T-helper 17 cell (primary cell): ENCODE measurements at places on chromosomes 7 and 10.

- no peak for DNase-seq
Measured at GRCh38 chr10:1187151-1187854, 131.1 kb downstream of the WDR37 start.

GRCh38 chr10:35271086-35271858, 65.0 kb upstream of the CCNY start:
- no peak for DNase-seq

DNA sequence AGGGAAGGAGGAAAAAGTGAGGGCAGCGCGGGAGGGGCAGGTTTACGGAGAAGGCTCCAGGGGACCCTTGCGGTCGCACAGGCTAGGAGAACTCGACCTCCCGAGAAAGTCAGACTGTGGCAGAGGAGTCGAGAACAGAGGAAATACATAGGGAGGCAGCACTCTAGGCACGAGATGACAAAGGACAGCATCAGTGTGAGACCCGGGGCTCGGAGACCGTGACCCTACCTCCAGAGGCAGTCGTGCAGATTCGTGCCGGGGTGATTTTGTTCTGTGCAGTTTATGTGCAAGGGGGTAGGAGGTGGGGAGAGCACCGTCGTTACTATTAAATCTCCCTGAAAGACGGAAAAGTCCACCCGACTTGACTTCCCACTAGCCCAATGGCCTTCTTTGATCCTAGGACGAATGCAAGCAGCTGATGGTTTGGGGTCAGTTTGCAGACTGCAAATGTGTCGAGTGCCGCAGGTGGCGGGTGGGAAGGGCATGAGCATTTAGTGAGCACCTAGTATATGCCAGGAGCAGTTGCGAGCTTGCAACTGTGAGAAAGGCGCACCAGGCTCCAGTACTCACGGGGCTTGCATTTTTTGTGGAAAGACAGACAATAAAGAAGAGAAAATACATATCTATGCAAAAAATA, 674 bp upstream of the OSBPL3 start:
- no peak for DNase-seq

- no peak for DNase-seq
Measured at GRCh38 chr7:156219307-156220077, 407.2 kb upstream of the SHH start.

- no peak for DNase-seq
Measured at GRCh38 chr10:19058046-19058445, 9.4 kb downstream of the MALRD1 start.

- no peak for DNase-seq
Measured at GRCh38 chr10:52811776-52812175, 39.2 kb upstream of the MBL2 start.

DNA sequence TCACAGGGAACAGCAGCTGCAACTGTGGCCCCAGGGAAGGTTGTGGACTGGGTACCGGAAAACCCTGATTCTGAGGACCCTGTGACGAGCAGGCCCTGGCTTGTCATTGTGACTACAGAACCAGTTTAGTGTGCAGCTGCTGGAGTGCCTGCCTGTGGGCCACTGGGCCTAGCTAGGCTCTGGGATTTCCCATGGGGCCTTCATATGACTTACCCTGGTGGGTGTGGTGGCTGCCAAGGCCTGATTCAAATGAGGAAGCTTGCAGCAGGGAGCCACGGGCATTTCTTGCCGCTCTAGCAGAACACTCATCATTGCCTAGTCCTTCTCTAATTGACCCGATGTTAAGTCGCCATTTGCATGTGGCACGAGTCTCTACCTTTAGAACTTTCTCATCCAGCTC, 14.7 kb upstream of the CAMK2G start:
- no peak for DNase-seq

- no peak for DNase-seq
Measured at GRCh38 chr7:134553976-134554375, 5.1 kb downstream of the AKR1B15 start.

GRCh38 chr7:45601816-45602540, 27.8 kb downstream of the ADCY1 start:
- DNase-seq, result no peak

- DNase-seq, result no peak
Measured at GRCh38 chr7:88500131-88500530, 193.4 kb upstream of the STEAP4 start.

DNA sequence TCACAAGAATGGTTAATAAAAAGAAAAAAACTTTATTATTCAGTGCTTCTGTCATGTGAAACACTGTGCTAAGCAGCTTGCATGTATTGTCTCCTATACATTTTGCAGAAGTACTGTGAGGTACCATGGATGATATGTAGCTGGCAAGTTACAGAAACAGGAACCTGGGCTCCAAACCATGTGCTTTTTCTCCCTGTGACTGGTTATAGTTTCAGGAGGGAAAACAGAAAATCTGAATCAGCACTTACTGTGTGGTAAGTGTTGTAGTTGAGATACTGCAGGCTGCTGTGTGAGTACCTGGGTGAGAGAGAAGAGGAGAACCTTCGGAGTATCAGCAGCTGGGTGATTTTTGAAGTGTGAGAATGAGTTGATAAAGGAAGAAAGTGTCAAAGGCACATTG, 285.0 kb downstream of the SUGCT start:
- DNase-seq, result no peak

GRCh38 chr10:109207361-109207760, 716.0 kb downstream of the XPNPEP1 start:
- no peak for DNase-seq

- DNase-seq, result no peak
Measured at GRCh38 chr7:120794106-120794729, 63.7 kb downstream of the TSPAN12 start.

DNA sequence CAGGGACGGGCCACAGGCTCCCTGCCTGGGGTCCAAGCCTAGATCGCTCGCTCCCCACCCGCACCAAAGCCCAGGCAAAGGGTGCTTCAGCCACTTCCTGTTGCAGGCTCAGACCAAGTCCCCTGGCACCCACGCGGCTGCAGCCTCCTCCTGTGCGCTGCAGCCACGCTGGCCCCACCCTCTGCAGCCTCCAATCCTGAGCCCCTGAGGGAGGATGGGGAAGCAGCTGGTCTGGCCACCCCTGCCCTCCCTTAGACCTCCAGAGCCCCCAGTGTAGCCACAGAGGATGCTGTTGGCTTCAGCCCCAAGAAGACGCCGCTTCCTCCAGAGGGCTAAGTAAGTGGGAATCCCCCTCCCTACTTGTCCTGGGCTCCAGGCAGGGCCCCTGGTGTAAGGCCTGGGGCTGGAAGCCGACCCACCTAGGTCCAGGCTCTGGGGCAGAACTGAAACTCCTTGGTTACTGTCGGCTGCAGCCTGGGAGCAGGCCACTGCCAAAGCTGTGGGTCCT, 9.4 kb downstream of the LIMK1 start:
- DNase-seq, result no peak

GRCh38 chr10:24683554-24683953, 40.1 kb downstream of the ARHGAP21 start:
- DNase-seq, result no peak

DNA sequence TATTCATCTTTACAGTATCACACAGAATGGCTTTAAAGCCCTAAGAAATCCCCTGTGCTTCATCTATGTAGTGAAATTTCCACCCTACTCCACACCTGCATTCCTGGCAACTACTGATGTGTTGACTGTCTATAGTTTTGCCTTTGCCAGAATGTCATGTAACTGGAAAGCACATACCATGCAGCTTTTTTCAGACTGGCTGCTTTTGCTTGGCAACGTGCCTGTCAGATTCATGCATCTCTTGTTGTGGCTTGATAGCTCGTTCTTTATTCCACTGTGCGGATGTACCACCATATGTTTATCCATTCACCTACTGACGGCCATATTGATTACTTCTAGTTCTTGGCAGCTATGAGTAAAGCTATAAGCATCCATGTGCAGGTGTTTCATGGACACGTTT, 30.6 kb downstream of the RBM17 start:
- no peak for DNase-seq

GRCh38 chr10:74969530-74969929, 141.9 kb upstream of the SAMD8 start:
- no peak for DNase-seq

DNA sequence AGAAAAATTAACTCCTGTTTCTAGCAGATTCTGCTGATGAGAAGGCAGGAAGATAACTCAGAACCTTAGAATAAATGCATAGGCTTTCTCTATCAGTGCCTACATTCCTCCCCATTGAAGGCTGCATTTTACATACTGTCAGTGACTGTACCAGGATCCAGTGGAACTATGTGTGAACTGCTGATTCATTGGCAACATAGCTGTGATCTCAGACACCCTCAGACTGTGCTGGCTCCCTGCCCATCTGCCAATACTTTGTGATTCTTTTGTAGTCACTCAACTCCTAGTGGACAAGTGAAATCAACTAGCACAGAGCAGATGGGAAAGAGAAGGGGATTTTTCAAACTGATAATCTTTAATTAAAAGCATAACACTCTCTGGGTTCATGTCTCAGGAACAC, 375.8 kb downstream of the MDFIC start:
- no peak for DNase-seq

DNA sequence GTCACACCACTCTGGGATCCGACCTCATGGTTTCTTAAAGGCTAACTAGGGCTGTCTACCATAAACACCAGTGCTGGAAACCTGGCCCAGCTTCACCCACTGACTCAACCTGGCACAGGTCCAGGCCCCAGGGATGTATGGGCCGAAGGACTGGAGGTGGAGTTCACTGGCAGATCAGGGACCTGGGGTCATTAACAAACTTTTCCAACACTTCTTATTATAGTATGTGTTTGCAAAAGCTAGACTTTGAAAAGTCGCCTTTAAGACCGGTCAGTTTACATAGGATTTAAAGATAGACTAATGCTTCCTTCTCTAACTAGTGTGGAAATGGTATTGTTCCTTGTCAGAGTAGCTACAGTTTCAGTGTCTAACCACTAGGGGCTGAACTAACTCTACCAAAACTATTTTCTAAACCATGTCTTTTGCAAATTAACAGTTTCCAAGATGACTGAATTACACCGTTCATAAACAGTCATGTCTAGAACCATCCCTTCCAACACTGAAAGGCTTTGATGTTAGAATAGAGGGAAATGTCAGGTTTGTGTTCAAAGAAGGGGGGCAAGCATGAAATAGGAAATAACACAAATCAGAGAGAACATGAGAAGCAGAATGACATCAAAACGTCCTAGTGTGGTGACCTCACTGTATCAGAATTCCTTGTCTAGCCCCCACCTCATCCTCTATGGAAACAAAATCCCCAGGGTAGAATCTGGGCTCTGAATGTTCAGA, 29.7 kb downstream of the STN1 start:
- DNase-seq, result no peak

DNA sequence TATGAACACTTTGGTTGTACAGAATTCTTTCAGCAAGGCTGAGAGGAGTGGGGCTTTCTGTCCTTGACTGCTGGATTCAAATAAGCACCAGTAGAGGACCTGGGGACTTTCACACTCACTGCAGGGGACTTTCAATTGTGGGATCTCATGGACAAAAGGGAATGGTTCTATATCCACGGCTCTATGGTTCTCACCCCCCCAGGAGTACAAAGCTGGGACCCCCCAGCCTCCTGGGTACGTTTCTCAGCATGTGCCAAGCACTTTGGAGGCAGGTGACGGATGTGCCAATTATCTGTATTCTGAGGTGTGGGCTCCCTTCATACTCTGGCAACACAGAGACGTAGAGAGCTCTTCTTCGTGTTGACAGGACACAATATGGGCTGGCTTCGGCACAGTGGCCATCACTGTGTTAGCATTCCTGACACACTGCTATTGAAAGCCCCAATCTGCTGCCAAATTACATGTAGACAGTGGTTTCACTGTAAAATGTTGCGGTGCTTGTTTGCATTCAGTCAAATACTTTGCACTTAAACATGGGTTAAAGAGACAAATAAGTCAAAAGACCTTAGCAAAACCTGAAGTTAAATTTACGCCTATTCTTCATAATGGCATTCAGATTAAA, 92.7 kb upstream of the SAMD8 start:
- DNase-seq, result no peak

DNA sequence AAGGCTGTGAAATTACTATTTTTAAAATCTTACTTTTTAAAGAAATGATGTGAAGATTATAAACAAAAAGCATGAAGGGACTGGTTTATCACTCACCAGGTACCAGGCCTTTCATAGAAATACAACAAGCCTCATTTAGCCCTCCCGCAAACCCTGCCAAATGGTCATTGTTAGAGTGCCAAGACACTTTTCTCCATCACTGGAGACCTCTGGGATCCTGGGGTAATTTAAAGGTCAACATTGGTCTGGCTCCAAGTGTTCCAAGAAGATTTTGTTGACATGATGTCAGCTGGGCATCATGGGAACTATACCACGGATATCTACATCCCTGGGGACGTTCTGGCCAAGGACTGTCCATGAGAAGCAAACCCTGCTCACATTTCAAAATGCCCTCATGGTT, 138.0 kb upstream of the FRMD4A start:
- no peak for DNase-seq

- DNase-seq, result no peak
Measured at GRCh38 chr10:6766131-6766801, 186.2 kb upstream of the PRKCQ start.

DNA sequence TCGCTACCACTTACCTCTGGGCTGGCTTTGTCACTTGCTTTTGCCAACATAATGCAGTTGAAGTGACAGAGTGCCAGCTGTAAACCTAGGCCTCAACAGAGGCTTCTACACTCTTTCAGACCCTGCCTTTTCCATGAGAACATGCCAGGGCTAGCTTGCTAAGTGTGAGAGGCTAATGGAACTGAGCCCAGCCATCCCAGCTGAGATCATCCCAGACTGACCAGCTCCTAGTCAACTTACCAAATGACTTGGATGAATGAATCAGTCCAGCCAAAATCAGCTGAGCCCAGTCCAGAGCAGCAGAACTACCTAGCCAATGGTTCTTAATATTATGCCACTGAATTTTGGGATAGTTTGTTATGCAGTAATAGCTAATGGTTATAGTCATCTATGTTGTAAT, 34.7 kb upstream of the MKLN1 start:
- no peak for DNase-seq

- DNase-seq, result no peak
Measured at GRCh38 chr7:86932038-86932512, 127.4 kb downstream of the ELAPOR2 start.

- DNase-seq, result no peak
Measured at GRCh38 chr10:126215746-126216631, 172.3 kb downstream of the ADAM12 start.

GRCh38 chr10:9229702-9230244, 1175.3 kb downstream of the GATA3 start:
- no peak for DNase-seq

- DNase-seq, result no peak
Measured at GRCh38 chr7:137196648-137197047, 146.9 kb downstream of the PTN start.

DNA sequence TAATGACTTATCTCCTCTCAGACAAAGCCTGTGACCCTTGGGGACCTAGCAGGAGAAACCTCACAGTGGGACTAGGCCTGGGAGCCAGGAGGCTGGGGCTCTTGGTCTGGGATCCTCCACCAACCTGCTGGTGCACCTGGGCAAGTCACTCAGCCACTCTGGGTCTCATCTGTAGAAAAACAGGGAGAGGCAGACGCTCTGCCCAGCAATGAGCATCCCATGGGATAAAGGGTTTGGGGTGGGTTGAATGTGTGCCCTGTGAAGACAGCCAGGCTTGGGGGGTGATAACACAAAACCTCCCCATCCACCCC, 81.6 kb downstream of the ZMIZ1 start:
- no peak for DNase-seq

GRCh38 chr7:69765879-69766278, 167.6 kb downstream of the AUTS2 start:
- DNase-seq, result no peak
